Stimulated activated CD8-positive, alpha-beta memory T cell treated with anti-CD3 and anti-CD28 coated beads, Interleukin-7, amount 100 ng/mL, for 1 hour (primary cell): ENCODE measurements at places on chromosomes 2 and 18.

- DNase-seq, result no peak
These were observed 85.6 kb downstream of the SS18 start for GRCh38 chr18:26004832-26005231.

DNA sequence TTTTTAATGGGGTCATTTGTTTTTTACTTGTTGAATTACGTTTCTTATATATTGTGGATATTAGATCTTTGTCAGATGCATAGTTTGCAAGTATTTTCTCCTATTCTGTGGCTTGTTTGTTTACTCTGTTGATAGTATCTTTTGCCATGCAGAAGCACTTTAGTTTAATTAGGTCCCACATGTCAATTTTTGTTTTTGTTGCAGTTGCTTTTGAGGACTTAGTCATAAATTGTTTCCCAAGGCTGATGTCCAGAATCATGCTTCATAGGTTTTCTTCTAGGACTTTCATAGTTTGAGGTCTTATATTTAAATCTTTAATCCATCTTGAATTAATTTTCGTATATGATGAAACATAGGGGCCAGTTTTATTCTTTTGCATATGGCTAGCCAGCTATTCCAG, 13.2 kb downstream of the PIKFYVE start:
- no peak for DNase-seq

DNA sequence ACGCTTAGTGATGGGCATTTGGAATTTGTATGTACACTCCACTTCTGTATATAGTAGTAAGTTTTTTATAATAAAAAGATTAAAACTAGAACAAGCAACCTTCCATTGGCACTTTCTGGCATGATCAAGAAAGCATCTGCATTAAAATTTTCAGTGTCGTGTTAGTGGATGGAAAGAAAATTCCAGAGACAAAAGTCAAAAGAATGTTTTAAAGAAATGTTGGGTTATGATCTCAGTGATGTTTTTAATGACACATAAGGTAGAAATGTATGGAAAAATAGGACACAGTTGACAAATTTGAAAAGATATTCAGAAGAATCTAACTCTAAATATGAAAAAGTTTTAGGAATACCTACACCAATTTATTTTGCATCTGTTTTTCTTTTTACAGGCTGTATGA, 126.1 kb upstream of the FAM117B start:
- no peak for DNase-seq

GRCh38 chr2:96153991-96154431, 8.8 kb upstream of the DUSP2 start:
- DNase-seq, result no peak

GRCh38 chr2:199988151-199988550, 32.8 kb downstream of the MAIP1 start:
- DNase-seq, result no peak

DNA sequence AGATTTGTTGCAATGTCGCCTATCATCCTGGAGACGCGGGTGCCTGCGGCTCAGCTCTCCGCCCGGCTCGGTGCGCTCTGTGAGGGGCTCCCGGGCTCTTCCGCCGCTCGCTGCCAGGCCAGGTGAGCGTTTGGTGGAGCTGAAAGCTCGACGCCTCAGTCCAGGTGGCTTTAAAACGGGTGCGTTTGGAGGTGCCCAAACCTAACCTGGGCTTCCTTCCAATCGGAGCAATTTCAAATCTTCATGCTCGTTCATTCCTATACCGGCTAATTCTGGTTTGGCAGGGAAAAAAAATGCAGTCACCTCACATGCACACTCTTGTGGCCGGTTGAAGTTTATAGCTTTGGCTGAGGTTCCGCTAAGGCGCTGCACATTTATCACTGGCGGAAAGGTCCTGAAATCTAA, at the start of gene SLC16A14:
SLC16A14 (minus strand) TSS at position 274 of the 405 bp plus-strand sequence. CDS start 9,572 bp downstream, outside the sequence.
- no peak for DNase-seq

DNA sequence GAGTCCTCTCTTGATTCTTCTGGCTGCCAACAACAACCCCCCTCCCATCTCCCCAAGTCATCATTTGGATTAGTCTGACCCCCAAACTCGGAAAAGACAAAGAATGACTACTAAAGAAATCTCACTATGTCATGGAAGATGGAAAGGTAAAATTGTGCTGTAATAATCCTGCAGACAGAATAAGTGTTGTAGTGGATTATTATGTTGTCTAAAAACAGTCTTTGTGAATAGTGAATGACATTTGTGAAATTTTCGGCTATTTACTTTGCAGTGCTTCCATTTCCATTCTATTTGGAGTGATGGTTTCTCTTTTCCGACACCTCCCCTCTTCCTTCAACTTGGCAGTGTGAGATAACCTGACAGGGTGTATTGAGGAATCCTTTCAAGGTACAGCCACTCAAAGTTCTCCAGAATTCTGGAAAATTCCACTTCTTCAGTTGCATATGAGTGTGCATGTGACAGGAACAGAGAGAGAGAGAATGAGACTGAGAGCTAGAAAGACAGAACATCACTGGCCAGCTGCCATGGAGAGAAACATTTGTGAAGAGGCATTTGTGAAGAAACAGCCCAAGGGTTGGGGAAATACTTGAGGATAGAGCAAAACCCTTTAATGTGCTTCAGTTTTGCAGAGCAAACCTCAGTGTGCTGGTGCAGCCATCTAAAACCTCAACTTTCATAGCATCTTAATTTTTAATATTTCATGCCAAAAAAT, 141.9 kb upstream of the DLX2 start:
- DNase-seq, result no peak

DNA sequence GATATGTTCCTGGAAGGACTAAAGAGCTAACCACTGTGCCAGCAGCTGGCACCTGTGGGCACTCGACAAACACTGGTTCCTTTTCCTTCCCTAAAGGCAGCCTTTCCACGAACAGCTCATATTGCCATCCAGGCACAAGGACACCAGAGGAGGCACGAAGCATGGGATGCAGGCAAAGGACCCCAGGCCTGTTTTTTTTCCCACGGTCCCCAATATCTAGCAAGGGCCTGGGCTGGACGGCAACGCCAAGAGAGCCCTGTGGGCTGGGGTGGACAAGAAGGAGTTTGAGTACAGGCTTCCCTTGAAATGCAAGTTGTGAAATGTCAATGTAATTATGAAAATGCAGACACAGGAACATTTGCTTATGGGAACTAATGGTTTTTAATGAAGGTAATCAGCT, 135.9 kb downstream of the CYP26B1 start:
- no peak for DNase-seq

DNA sequence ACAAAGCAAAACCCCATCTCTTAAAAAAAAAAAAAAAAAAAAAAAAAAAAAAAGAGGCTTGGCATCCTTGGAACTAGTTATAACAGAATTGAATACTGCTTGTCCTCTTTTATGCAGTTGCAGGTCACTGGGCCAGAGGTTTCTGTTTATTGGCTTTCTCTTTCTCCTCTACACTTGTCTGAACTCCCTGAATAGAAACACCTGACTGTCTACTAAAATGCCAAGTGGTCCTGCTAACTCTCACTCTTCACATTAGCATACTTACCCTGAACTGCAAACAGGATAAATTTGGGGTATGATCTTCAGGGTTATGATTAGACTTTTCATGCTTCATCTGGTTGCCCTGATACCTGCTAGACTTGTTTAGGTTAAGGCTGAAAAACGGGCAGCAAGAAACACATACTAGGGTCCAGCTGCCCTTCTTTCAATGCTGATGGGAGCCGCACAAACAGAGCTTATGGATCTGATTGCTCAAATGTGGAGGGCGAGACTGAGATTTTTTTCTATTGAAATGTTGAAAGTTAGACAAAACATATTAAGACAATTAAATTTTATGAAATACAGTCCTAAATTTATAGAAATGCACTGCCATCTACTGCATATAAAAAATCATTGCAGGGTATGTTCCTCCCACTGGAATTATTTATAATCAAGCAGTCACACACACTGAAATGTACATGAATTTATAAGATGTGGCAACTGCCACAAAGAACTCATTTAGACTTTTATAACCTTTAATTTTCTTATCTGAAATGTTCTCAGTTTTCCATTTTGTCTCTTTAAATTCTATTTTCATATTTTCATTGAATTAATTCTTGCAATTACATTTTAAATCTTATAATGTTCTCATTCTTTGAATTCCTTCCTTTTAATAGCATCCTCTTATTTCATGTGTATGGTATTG, 40.8 kb downstream of the GTF3C3 start:
- DNase-seq, result no peak

DNA sequence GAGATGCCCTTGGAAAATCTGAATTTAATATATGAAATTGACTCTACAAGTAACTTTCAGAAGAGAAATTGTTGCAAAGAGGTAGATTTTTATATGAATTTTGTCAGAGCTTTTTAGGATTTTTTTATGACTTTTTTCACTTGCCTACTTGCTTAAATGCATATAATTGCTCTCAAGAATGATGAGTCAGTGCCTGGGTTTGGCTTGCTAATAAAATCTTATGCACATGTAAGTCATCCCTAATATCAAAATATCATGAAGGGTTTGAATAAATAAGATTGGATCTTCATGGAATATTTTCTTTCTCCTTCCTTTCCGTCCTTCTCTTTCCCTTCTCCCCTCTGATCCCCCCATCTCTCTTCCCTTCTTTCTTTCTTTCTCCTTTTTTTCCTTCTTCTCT, 354.1 kb downstream of the TXNL1 start:
- no peak for DNase-seq

GRCh38 chr2:128368437-128369107, 49.9 kb upstream of the HS6ST1 start:
- no peak for DNase-seq

DNA sequence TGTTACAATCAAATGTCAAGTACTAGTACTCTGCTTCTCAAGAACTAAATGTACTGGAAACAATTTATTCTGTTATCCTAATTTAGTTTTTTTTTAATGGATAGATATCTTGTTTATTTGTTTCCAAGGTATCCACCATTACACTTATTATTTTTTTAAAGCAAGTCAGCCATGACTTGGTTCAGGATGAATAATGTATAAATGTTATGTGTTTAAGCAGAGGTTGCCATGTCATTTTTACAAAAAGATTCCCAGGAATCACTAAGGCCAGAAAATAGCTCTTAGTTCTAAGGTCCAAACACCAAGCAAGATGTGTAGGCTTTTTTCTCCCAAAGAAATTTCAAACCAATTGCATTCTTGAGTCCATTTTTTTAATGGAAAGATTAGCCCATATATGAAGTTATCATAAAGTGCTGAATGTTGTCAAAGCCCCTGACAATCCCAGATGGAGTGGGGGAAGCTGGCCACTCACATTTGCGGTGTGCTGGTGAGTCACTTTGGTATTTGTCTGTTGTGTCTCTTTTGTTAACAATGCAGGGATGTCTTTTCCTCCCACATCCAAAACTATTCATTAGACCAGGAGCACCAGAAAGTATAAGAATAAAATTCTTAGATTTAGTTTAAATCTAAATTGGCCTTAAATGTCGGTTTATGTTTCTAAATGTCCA, 158.9 kb downstream of the COL6A3 start:
- DNase-seq, result no peak

DNA sequence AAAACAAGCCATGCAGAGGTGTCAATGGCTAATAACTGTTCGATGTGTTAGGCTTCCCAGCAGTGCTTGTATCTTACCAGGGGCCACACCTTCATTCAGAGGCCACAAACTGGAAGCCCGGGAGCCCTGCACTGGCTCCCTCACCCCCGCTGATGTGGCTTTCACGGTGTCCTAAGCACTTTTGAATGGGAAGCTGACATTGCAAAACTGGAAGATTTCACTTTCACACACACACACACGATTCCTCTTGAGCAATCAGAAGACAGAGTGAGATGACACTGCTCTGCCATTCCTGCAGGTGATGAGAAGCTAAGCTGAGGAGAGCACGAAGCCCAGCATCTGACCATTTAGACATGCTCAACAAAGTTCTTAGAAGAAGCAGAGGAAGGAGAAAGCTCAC, 8.6 kb upstream of the ZNF407 start:
- no peak for DNase-seq

DNA sequence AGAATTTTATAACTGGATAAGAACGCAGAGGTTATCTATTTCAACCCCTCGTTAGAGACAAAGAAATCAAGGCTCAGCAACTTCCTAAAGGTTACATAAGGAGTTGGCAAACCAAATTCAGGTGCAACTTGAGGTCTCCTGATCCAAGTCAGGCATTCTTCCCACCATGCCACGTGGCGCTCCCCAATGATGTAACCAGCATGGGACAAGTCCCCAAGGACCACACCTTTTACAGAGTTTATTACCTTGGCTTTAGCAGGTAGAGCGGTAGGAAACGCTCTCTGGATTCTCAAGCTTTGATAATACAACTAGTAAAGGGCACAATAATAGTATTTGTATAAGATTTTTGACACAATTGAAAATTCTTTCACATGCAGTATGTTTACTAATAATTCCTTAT, 26.7 kb upstream of the MBOAT2 start:
- no peak for DNase-seq

GRCh38 chr18:4847056-4847455, 350.0 kb downstream of the AKAIN1 start:
- DNase-seq, result no peak

DNA sequence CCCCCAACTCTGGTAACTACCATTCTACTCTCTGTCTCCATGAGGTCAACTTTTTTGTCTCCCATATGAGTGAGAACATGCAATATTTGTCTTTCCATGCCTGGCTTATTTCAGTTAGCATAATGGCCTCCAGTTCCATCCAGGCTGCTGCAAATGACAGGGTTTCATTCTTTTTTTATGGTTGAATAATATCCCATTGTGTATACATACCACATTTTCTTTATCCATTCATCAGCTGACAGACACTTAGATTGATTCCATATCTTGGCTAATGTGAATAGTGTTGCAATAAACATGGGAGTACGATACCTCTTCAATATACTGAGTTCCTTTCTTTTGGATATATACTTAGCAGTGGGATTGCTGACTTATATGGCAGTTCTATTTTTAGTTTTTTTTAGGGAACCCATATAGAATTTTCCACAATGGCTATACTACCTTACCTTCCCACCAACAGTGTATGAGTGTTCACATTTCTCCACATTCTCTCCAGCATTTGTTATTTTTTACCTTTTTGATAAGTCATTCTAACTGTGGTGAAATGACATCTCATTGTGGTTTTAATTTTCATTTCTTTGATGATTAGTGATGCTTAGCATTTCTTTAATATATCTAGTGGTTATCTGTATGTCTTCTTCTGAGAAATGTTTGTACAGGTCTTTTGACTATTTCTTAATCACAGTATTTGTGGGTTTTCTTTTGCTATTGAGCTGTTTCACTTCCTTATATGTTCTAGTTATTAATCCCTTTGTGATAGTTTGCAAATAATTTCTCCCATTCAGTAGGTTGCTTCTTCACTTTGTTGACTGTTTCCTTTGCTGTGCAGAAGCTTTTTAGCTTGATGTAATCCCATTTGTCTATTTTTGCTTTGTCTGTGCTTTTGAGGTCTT, 112.2 kb downstream of the SRBD1 start:
- no peak for DNase-seq

GRCh38 chr2:69483024-69483423, 45.8 kb upstream of the NFU1 start:
- no peak for DNase-seq
